ENCODE measurements at places on chromosomes 3 and 15.
A peak's percentile ranks its signal among the peaks of the same experiment; 100 is the strongest.

DNA sequence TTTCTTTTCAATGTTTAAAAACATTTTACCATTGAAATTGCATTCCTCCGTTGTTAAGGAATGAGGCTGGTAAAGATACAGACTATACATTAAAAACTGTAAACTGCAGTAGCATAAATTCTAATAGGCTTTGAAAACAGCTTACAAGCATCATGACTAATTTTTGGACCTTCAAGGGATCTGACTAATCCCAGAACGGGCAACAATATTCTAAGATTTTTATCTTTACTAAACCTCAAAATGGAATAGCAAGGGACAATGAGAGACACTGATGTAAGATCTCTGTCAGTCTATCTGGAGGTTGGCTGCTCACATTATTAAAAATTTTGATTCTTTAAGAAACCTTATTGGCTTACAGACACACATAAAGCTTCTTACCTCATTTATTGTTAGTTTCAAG lies 74.7 kb downstream of the BTD start:
- DNase-seq = no peak
- H3K4me3 ChIP-seq = no peak overlapping the region
- no peaks in the 10 kb centered on the region for H3K27me3 ChIP-seq
- H3K4me1 ChIP-seq = no peaks in the 10 kb centered on the region

- no peaks in the 10 kb centered on the region for H3K4me1 ChIP-seq
- no peak overlapping the region for H3K27ac ChIP-seq
- no peaks in the 10 kb centered on the region for H3K27me3 ChIP-seq
- peaks cover 1% of the 10 kb centered on the region for H3K36me3 ChIP-seq
- DNase-seq = no peak
- H3K4me3 ChIP-seq = no peak overlapping the region
Observed at GRCh38 chr15:47688573-47689086, 28.7 kb upstream of the SEMA6D start.

GRCh38 chr15:81851757-81852156 lies 194.1 kb downstream of the MEX3B start:
- H3K4me1 ChIP-seq = no peaks in the 10 kb centered on the region
- no peak overlapping the region for H3K27ac ChIP-seq
- peaks cover 10% of the 10 kb centered on the region for H3K27me3 ChIP-seq

DNA sequence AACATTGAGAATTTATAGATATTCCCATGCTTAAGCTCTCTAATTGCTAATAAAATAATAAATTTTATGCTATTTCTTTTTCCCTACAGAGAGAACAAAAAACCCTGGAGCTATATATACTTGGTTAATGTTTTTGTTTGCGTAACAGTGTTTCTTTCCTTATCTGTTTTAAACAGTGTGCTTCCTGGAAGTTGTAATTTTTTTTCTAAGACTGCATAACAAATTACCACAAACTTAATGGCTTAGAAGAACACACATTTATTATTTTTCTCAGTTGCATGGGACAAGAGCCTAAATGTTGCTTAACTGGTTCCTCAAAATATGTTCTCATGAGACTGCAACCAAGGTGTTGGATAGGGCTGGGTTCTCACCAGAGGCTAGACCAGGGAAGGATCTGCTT lies 49.7 kb upstream of the DPH6 start:
- H3K27ac ChIP-seq = no peak overlapping the region
- no peak for DNase-seq
- H3K4me1 ChIP-seq = no peaks in the 10 kb centered on the region
- H3K4me3 ChIP-seq = no peak overlapping the region

DNA sequence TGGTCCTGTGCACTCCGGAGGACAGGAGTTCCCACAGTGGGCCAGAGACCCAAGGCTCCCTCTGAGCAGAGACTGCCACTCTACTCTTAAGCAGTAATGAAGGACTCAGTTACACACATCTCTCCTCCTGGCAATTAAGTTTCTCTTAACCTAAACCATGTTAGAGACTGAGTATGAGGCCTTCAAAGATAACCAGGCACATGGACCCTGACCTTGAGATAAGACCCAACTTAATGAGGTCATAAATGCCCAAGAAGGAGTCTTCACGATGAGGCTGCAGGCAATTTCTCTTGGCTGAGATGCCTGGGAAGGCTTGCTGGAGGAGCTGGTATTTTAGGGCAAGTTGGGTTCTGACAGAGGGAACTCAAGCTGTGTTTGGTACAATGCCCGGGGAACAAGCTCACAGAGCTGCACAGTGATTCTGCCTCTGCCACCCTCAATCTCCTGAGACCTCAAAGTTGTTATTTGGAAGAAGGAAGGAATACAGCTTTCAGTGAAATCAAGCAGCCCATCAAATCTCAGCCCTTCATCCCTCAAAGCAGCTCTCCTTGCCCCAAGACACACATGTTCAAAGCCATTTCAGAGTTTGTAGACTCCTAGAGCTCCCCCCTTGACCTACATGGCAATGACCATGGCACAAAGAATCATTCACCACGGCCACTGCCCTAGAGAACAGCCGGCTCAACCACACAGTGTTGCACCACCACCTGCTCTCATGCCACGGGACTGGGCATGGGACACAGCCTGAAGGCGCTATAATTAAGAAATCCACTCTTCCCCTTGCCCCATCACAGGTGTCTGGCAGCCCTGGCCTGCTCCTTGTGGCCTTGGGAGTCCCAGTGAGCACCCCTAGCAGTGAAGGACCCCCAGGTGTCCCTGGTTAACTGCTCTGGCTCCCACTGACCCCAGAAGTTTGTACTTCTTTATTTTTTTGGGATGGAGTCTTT lies 7.1 kb downstream of the RMDN3 start:
- H3K4me1 ChIP-seq = peaks cover 33% of the 10 kb centered on the region
- H3K27me3 ChIP-seq = no peaks in the 10 kb centered on the region
- H3K27ac ChIP-seq = no peak overlapping the region
- no peak for DNase-seq

GRCh38 chr3:42025370-42026138 lies 63.7 kb upstream of the ULK4 start:
- H3K4me1 ChIP-seq = peaks cover 50% of the 10 kb centered on the region
- no peaks in the 10 kb centered on the region for H3K27me3 ChIP-seq
- no peak for DNase-seq
- peaks cover 4% of the 10 kb centered on the region for H3K36me3 ChIP-seq
- H3K4me3 ChIP-seq = no peak overlapping the region
- H3K27ac ChIP-seq = peak overlapping the region; percentile 0

DNA sequence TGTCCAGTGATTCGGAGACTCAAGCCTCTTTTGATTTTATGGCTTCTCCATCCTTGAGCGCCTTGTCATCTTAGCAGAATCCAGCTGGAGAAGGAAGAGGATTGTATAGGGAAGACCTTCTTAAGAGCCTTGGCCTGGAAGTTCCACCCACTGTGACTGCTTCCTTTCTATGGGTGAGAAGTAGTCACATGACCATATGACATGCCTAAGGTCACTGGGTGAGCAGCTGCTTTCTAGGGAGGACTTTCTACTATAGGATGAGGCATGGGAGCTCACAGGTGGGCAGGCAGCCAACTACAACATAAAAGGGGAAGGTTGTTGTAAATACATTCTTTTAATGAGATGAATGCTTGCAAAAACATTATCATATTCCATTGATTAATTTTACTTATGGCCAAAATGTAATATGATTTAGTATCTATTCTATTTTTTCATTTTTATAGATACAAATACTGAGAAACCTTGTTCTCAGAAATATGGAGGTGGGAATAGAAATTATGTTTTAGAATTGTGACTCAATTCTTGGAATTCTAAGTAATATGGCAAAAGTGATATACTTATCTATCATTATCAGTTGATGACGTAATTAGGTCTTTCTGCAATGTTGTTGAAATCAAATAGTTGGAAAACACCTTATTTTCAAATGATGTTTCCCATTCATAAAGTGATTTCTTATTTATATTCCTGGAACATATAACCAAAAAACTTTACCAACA lies 53.6 kb upstream of the MINAR1 start:
- no peaks in the 10 kb centered on the region for H3K36me3 ChIP-seq
- no peak overlapping the region for H3K4me3 ChIP-seq
- H3K27ac ChIP-seq = no peak overlapping the region
- DNase-seq = no peak
- H3K4me1 ChIP-seq = no peaks in the 10 kb centered on the region

GRCh38 chr3:674116-674515 lies 418.7 kb upstream of the CNTN6 start:
- H3K27ac ChIP-seq = no peak overlapping the region
- H3K4me1 ChIP-seq = no peaks in the 10 kb centered on the region
- no peak overlapping the region for H3K4me3 ChIP-seq
- no peaks in the 10 kb centered on the region for H3K36me3 ChIP-seq
- H3K27me3 ChIP-seq = no peaks in the 10 kb centered on the region

DNA sequence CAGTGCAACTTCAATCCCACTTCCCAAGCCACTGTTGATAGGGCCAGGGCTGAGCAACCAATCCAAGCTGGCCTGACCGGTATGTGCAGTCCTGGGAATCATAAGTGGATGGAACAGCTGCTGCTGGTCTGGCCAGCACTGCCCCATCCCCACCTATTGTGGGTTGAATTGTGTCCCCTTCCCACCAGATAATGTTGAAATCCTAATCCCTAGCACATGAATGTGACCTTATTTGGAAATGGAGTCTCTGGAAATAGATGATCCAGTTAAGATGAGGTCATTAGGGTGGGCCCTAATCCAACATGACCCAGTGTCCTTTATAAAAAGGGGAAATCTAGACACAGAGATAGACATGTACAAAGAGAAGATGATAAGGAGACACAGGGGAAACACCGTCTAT lies 13.7 kb upstream of the PDIA5 start:
- DNase-seq = no peak
- H3K36me3 ChIP-seq = no peaks in the 10 kb centered on the region
- H3K27me3 ChIP-seq = peaks cover 33% of the 10 kb centered on the region
- no peak overlapping the region for H3K27ac ChIP-seq
- H3K4me3 ChIP-seq = no peak overlapping the region

- H3K36me3 ChIP-seq = no peaks in the 10 kb centered on the region
- peaks cover 10% of the 10 kb centered on the region for H3K4me1 ChIP-seq
- H3K27ac ChIP-seq = no peak overlapping the region
- no peak overlapping the region for H3K4me3 ChIP-seq
Observed at GRCh38 chr3:184545769-184546168, 15.8 kb upstream of the EPHB3 start.

DNA sequence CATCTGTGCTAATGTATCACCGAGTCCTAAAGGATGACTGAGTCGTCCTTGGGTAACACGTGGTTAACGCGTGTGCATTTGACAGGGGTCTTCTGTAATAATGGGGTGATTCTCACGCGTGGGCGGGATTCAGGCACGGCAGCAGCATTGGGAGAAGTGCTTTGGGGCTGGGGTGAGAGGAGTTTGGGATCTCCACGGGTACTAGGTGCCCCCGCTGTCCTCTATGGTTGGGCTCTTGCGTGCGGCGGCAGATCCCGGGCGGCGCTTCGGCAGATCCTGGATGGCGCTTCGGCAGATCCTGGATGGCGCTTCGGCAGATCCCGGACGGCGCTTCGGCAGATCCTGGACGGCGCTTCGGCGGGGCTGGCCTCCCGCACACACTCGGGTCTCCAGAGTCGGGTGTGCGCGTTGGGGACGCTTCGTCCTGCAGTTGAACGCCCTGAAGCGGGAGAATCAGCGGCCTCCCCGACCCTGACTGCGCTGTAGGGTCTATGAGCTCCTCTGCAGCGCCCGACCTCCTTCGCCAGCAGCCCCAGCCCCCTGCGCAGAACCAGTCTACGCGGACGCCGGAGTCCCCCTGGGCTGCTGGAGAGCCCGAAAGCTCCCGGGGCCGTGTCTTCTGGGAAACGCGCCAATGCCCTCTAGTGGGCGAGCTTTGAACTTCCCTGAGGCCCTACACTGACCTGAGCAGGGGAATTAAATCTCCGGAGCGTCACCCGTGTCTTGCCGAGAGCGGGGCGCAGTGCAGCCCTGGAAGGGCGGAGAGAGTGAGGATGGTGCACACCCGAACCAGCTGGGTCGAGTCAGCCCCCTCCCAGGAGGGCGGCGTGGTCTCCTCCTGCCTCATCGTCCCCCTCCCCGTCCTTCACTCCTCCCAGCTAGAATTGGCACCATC lies 48.1 kb upstream of the EPHB3 start:
- H3K36me3 ChIP-seq = peaks cover 2% of the 10 kb centered on the region
- DNase-seq = peak; percentile 75
- no peak overlapping the region for H3K27ac ChIP-seq

GRCh38 chr3:121482660-121483059 lies 63.1 kb downstream of the POLQ start:
- no peaks in the 10 kb centered on the region for H3K27me3 ChIP-seq
- peaks cover 1% of the 10 kb centered on the region for H3K36me3 ChIP-seq
- H3K27ac ChIP-seq = no peak overlapping the region
- H3K4me3 ChIP-seq = no peak overlapping the region
- no peak for DNase-seq

GRCh38 chr15:69715210-69715609 lies 262.6 kb downstream of the RPLP1 start:
- H3K27ac ChIP-seq = peak overlapping the region; percentile 84
- DNase-seq = no peak
- peaks cover 7% of the 10 kb centered on the region for H3K36me3 ChIP-seq
- H3K4me3 ChIP-seq = peak overlapping the region; percentile 33

GRCh38 chr3:192727032-192727847 lies at the start of gene FGF12:
Gene FGF12, minus strand, starts transcription at chr3:192727541.
- no peak for DNase-seq
- H3K27me3 ChIP-seq = no peaks in the 10 kb centered on the region
- H3K4me1 ChIP-seq = no peaks in the 10 kb centered on the region
- no peak within 1 kb of the TSS for H3K27ac ChIP-seq

- H3K27ac ChIP-seq = no peak overlapping the region
- H3K36me3 ChIP-seq = no peaks in the 10 kb centered on the region
- H3K27me3 ChIP-seq = peaks cover 20% of the 10 kb centered on the region
- peak; percentile 34 for DNase-seq
- no peaks in the 10 kb centered on the region for H3K4me1 ChIP-seq
Observed at GRCh38 chr15:78308422-78309032, 9.1 kb upstream of the SKIC8 start.

- DNase-seq = no peak
- H3K4me1 ChIP-seq = no peaks in the 10 kb centered on the region
- no peaks in the 10 kb centered on the region for H3K36me3 ChIP-seq
- H3K27ac ChIP-seq = no peak overlapping the region
- H3K27me3 ChIP-seq = no peaks in the 10 kb centered on the region
Observed at GRCh38 chr3:99256788-99257187, 355.3 kb upstream of the DCBLD2 start.

DNA sequence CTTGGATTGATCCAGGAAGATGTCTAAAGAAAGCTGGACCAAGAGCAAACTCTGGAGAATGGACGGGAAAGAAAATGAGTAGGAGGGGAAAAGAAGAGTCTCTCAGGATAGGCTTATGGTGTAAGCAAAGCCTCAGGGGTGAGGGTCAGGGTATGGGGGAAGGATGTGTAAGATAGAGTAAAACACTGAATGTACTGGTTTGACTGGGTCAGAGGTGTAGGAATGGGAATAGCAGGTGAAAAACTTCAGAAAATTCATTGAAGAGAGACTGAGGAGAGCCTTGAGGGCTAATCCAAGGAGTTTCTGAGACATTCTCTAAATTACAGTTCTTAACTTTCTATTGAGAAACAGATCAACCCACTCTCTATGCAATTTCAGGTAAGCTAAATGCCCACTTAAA lies 857.3 kb downstream of the FHIT start:
- no peak overlapping the region for H3K4me3 ChIP-seq
- no peaks in the 10 kb centered on the region for H3K36me3 ChIP-seq
- no peak for DNase-seq
- H3K4me1 ChIP-seq = no peaks in the 10 kb centered on the region

All from central memory CD8-positive, alpha-beta T cell (primary cell).